ENCODE measurements at places on chromosomes 1 and 21.

- no peak for DNase-seq
These were observed 374.5 kb downstream of the PLA2G4A start for GRCh38 chr1:187203257-187203656.

GRCh38 chr1:119293797-119294196, 74.8 kb upstream of the HAO2 start:
- DNase-seq: no peak

DNA sequence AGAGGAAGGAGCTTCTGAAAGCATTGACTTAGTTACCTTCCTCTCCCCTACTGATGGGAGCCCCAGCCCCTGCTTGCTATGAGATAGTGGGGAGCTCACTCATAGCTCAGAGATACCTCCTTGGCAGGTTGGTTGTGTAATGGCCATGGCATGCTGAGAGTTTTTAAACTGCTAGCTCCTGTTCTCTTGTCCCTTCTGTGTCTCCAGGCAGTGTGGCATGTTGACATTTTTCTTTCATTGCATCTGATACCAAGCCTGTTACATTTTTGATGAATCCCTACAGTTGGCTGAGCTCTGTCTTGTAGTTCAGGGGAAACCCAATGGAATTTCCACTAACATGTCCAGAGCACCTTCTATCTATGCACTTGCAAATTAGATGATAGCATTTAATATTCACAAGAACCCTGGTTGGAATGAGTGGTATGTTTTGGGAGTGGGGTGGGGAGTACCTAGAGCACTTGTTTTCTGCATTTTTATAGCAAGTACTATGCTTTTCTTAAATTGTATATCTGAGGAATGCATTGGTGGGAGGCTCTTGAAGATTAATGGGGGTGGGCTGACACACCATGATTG, 39.1 kb upstream of the EFCAB14 start:
- DNase-seq: no peak

- DNase-seq: no peak
These were observed 6.9 kb upstream of the PTGFRN start for GRCh38 chr1:116902723-116903383.

- no peak for DNase-seq
These were observed 2.4 kb downstream of the PGLYRP4 start for GRCh38 chr1:153346077-153346723.

GRCh38 chr1:4668743-4669700, 14.6 kb downstream of the AJAP1 start:
- no peak for DNase-seq

GRCh38 chr1:55823541-55824250, 608.5 kb upstream of the USP24 start:
- DNase-seq: no peak

- DNase-seq: no peak
These were observed 57.2 kb upstream of the C1orf185 start for GRCh38 chr1:51044834-51045233.

DNA sequence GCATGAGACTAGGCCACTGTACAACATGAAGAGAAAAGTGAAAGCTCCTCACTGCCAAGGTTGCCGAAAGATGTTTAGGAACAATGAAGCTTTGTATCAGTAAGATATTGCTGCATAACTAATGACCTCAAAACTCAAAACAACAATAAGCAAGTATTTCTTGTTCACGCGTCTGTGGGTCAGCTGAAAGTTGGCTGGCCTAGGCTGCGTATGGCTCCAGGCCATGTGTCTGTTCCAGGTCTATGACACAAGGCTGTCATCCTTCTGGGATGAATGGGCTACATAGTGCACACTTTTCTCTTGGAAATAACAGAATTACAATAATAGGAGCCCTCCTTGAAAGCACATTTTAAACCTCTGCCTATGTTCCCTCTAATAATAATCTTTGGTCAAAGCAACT, 515.9 kb downstream of the PLPP3 start:
- DNase-seq: no peak

GRCh38 chr1:229729916-229730315, 103.9 kb downstream of the URB2 start:
- DNase-seq: no peak

DNA sequence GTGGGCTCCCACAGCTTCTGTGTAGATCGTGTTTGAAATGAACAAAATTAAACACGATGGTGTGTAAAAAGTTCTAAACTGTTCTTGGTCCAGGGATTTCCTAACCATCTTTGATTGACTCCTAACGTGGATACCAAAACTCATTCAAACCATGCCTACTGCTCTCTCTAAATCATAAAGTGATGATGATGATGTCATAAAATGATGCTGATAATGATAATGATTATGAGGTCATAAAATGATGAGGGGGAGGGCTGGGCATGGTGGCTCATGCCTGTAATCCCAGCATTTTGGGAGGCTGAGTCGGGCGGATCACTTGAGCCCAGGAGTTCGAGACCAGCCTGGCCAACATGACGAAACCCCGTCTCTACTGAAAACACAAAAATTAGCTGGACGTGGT, 133.3 kb upstream of the COA6 start:
- no peak for DNase-seq

DNA sequence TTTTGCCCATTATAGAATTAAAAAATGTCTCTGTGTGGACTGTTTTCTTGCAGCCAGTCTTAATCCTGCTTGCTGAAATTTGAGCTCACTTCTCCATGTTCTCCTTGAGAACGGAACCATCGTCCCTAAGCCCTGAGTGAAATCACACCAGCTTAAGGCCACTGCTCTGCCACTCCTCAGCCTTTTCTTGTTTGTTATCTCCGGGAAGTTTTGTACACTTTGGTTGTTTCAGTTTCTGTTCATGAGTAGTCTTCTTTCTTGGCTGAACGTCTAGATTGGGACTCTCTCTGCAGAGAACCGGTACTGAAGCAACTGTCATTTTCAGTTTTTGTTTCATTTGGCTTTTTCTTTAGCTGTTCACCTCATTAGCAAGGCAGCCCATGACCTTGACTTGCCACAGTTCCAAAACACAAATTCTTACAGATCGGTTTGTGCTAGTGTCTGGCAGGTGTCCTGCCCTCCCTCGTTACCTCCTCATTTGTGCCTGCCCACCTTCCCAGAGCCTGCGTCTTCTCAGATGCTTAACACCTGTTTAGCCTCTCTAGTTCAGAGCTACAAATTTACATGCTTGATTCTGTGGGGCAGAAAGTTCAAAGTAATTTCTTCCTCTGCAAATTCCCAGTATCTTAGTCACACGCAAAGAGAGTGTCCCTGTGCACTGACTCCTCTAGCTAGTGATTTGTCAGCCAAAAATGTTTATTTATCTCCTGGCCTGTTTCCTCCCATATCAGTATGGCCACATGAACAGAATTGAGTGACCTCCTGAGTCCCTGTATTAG, 12.4 kb downstream of the PSEN2 start:
- DNase-seq: no peak

DNA sequence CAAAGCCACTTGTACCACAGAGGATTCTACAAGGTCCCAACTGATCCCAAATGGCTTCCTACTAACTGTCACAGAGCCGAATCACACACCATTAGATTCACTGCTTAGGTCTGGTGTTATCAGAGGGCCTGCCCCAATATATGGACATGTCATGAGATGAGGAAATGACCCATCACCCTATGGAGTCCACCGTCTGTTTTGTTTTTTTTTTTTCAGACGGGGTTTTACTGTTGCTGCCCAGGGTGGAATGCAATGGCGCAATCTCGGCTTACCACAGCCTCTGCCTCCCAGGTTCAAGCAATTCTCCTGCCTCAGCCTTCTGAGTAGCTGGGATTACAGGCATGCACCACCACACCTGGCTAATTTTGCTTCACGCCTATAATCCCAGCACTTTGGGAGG, 83.8 kb upstream of the ETS2 start:
- no peak for DNase-seq

GRCh38 chr1:192053531-192053971, 104.7 kb upstream of the RGS18 start:
- no peak for DNase-seq

DNA sequence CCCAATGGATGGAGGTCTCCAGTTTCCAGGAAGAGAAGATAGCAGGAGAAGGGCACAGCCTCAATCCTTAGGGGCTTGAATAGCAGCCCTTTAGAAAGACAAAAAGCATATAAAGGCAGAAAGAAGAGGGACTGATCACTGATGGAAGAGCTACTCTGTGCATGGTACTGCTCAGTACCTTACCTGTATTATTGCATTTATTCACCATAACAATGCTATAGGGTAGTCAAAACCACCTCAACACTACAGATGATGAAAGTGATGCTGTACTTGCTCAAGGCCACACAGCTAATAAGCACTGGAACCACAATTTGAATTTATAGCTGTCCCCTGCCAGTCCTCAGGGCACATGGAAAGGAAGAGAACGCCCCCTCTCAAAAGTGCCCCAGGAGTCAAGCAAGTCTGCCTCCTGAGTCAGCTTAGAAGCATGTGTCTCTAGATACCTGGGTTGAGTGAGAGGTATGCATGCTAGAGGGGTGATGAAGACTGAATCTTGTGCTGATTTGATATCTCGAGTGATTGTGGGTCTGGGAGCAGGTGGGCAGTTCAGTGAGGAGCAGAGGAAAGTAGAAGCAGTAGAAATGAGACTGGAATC, 13.6 kb downstream of the DDAH1 start:
- no peak for DNase-seq

DNA sequence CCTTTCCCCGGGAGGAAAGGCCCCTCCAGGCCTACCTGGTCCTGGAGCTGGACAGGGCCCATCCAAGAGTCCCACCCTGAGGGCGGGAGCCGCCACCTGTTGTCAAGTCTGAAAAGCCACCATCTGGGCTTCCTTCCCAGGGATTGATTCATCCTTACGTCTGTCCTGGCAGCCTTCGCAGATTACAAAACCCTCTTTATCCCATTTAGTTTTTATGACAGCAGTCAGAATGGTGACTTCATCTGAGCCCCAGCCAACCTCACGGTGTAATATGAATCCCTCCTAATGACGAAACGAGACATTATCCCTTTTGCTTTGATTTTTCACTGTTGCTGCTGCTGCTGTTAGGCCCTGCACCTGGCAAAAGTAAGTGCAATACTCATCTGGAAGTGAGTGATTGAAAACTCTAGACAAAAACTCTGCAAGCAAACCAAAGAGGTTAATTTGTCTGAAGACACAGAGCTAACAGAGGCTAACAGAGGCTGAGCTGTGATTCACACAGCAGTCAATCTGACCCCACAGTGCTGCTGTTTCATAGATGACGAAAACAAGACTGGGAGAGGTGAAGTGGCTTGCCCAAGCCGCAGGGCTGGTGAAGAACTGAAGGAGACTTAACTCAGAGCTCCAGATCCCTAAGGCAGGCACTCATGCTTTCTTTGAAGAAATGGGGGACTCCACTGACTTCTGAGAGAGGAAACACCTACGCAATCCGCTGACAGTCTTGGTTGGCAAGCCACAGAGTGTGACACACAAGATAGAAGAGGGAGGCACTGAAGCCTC, 30.0 kb upstream of the S100A7 start:
- no peak for DNase-seq

DNA sequence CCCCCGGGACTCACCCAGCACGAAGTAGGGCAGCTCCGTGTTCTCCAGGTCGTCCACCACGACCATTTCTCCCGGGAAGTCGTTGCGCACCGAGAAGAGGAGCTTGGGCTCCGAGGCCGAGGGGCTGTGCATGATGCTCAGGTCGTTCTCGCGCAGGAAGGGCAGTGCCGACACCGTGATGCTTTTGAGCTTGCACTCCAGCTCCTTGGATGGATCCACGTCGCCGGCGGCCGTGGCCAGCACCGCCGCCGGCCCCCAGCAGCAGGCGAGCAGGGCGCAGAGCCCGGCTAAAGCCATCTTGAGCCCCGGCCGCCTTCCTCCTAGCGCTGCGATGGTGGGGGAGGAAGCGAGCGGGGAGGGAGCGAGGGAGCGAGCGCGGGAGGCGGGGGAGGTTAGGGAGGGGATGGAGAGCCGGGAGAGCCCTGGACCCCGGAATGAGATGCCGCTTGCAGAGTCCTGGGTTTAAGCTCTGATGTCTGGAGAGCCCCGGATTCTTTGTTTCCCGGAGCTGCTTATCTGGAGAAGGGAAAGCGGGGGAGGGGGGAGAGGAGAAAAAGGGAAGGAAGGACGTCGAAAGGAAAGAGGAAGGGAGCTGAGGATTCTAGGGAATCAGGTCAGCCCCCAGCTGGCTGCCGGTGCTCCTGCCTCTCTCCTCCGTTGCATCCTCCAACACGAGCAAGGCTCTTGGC, at the start of gene ASTN1:
Gene ASTN1 (minus strand): TSS at position 333 of the 689 bp plus-strand sequence. CDS start 36 bp downstream, at position 297.
- no peak for DNase-seq
